ENCODE measurements at places on chromosomes 7 and 10.

GRCh38 chr10:116109481-116109880, 163.5 kb downstream of the GFRA1 start:
- no peak for DNase-seq

DNA sequence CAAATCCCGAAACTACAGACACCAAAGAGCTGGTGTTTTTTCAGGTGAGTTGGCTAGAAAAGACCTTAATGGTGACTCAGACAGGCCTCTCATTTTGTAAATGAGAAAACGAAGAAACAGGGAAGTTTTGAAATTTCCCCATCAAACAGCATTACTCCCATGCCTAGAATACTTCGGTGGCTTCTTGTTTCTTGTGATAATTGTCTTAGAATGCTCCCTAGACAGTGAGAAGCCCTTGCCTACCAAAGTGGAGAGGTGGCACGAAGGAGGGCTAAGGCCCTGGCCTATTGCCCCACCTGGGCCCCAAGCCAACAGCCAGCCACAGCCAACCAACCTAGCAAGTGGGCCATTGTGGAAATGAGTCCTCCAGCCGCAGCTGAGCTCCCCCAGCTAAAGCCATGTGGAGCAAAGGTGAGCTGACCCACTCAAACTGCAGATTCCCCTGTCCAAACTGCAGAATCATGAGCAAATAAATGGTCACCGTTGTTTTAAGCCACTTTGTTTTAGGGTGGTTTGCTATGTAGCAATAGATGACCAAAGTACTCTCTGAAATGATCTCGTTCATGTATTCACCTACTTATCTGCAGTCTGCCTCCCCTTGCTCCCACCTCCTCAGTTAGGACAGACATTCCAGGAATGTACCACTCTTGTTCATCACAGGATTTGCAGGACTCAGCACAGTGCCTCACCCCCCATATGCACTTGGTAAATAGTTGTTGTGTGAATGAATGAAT, 97.7 kb upstream of the FGFR2 start:
- DNase-seq: no peak

DNA sequence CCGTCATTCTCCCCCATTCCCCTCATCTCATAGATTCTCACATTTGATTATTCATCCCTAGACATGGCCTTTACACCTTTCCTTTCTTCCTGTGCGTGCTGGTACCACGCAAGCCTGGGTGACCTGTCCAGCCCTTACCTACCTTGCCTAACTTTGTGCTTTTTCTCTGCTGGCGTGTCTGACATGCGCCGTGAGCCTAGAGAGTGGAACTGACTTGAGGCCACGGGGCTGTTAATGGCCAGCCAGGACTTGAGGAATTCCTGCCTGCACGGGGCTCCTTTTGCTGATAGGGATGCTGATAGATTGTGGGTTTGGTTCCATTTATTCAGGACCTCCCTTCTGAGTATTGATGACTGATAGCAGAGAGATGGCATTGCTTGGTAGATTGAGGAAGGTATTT, 134.2 kb downstream of the DOCK1 start:
- no peak for DNase-seq

DNA sequence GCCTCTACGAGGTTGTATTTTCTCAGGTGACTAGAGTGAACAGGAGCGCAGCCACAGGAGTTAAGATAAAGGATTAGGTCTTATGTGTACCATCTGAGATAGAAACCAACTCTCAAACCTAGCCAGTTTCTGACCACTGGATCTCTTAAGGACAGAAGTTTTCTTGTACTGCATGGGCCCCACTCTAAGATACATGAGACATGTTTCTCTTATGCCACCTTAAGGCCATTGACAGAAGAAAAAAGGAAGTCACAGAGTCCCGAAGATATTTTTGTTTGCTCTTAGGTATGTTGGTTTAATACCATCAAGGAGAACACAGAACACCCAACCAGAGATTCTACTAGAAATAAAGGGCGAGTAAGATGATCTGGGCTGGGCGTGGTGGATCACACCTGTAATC, 335.8 kb downstream of the FRMD4A start:
- no peak for DNase-seq

GRCh38 chr10:125343118-125343925, 183.0 kb upstream of the CTBP2 start:
- DNase-seq: no peak

GRCh38 chr10:16902606-16903005, 85.4 kb upstream of the RSU1 start:
- no peak for DNase-seq

- no peak for DNase-seq
Measured at GRCh38 chr10:103727546-103727963, 127.8 kb downstream of the SH3PXD2A start.

DNA sequence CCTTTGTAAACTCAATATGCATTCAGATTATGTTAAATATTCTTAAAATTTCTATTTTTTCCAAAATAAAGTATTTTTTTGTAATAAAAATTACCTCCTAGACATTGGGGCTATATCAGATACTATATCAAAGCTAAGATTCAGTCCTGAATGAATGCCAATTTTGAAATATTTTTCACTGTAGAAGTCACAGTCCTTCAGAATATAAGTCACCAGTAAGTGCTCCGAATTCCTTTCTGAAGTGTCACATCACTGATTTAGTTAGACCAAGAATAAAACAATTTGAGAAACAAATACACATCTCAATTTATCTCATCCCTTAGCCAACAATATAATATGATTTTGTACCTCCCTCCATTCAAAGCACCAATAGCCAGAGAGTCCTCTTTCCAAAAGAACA, 33.9 kb upstream of the GSAP start:
- DNase-seq: no peak

DNA sequence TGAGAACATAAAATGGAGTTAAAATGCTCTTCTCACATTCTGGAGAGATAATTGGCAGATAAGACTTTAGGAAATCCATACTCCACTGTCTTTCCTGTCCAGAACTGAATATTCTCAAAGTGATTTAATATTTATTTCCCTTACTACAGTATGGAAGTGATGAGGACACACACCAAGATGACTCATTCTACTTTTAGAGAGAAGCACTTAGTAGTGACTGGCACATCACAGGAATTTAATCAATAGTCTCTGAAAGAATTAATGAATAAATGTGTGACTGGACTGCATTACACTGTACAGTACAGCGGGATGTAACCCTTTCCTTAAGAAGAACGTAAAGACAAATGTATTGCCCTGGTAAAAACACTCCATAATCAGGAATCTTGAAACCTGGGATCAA, 116.7 kb downstream of the SEMA3E start:
- DNase-seq: no peak

GRCh38 chr7:156592155-156592884, 48.3 kb upstream of the RNF32 start:
- DNase-seq: no peak

DNA sequence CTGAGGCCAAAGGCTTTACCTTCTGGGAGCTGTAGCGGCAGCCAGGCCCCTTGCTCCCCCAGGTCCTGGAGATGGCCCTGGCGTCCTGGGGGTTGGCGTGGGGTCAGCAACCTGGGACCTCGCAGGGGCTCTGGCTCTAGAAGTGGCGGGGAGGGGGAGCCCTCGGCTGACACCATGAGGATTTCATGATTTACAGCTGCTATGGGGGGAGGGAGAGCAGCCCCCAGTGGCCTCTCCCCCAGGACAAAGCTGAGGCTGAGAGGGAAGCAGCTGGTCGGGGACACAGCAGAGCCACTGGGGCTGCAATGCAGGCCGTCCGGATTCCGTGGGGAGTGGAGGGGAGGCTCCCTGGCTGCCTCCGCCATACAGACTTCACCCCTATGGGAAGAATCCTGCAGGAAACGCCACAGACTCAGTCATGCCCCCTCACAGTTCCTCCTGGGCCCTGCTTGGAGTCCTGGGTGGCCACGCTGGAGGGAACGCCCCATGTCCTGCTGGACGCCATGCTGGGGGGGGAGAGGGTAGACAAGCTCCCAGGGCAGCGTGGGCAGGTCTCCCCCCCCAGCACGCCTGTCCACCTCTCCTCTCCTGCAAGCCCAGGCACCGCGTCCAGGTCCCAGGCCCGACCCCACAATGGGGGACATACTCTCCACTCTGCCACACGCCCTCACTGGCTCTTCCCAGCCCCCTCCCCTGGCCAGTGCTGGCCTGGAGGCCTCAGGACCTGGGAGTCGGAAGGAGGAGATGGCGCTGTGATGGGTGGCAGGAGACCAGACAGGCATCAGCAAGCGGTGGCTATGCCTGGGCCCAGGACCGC, 243.6 kb downstream of the ELFN1 start:
- DNase-seq: no peak

GRCh38 chr10:120727001-120727400, 124.2 kb upstream of the WDR11 start:
- DNase-seq: no peak

GRCh38 chr7:44114586-44115310, 8.6 kb downstream of the POLD2 start:
- DNase-seq: no peak

GRCh38 chr7:19107356-19108146, 9.9 kb downstream of the TWIST1 start:
- DNase-seq: no peak

DNA sequence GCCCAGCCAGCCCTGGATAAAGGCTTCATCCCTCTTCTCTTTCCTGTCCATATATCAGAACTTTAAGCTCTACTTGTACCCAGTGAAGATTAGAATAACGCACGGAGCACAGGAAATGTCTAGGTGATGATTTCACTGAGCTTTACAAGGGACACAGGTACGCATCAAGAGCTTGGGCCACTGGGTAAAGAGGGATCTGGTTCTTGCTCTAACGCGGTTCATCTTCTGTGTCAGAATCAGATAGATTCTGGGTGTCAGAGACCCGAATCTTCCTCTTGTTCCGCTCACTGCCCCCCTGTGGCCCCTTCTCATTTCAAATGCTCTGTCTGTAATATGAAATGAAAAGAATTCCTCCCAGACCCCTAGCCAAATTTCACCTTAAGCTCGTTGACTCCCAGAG, 24.7 kb downstream of the IL2RA start:
- no peak for DNase-seq

DNA sequence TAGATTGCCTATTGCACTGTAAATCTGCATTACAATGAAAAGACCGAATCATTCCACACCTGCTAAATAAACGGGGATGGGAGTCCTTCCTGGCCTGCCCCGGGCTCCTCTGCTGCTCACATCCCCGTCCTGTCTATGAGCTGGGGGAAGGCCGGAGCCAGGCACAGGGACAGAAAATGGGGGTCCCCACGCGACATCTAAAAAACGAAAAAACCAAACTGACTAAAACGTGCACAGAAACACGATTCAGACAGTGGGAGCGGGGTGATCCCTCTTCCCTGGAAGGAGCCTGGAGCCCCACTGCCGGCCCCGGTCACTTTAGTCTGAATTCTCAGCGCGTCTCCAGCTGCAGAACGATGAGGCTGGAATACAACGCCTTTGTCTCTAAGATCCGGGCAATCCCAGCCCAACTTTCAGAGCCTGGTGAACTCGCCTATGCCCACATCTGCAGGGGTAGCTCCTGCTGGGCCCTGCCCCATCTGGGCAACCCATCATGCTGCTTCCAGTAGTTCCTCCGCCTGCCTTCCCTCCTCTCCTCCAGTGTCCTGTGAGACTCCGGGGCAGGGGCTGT, 78.0 kb downstream of the ADARB2 start:
- no peak for DNase-seq

DNA sequence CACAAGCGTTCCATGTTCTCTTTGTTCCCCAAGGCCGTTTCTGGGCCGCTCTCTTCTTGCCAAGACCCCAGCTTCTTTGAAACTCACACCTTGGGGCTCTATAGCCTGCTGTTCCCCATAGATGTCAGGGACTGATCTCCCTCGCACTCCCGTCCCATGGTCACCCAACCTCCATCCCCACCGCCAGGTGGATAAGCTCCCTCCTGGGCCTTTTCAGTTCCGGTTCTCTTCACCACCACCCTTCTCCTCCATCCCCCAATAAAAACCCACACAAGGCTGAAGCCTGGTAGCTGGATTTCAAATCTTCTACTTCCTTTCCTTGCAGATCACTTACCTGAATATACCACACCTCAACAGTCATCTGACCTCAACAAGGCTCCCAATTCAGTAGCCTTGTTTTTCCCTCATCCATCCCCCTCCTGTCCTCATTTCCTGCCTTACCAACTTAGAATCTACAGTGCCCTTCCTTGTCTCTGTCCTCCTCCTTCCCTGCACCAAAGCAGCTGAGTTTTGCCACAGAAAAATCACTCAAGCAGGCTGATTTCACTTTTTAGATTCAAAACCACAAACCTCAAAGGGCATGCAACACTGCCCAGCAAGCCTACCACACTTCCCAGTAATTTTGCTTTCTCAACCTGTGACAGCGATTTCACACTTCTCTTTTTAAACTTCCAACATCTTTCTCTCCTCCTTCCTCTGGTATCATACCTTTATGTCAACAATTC, 7.7 kb downstream of the SLC37A3 start:
- no peak for DNase-seq

DNA sequence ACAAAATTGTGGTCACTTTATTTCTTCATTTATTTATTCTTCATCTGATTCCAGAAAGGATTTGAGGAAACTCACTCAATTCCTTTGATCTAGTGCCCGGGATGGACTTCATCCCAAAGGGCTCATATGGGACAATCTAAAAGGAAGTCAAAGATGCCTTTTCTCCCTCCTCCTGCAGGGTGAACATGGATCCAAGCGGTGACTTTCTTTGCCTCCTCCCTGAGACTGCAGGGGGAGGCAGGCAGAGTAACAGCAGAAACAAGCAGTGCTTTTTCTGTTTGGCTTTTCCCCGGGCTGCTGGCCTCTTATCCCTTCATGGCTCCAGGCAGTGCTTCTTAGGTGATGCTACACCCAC, 10.0 kb upstream of the DNMBP start:
- no peak for DNase-seq

DNA sequence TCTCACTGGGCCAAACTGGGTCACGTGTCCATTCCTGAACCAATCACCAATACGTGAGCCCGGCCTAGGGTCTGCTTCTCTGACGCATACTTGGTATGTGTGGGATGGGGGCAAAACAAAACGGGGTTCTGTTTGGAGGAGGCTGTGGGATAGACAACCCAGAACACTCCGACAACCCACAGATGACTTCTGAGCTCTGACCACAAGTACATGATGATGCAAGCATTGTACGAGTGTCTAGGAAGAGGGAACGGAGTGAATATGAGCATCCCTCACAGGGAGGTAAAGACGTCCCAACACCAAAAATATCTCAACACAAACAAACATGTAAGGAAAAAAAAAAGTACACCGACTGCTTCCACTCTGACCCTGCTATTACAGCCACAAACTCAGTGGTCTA, 5.6 kb downstream of the DAGLB start:
- no peak for DNase-seq

DNA sequence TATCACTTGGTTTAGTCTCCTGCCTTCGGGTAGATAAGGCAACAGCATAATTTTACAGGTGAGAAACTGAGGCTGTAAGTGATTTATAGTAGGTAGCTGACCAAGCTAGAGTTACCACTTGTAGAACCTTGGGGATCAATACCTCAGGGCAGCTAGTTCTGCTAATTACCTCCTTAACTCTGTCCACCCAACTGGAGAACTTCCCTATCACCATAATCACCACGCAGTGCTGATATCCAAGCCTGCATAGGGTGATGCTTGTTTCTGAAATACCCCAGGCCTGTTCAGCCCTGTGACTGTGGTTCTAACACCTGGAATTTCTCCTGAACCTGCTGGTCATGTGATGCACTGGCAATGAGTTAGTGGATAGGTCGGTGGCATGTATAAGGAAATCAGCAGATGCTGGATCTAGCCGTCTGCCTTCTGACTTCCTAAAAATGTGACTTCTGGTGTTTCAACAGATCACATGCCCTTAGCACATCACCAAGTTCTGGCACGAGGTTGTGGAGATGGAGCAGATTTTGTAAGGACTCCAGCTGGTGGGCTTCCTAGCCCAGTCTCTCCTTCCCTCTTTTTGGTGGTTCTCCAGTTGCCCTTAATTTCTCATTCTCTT, 15.3 kb downstream of the PLAU start:
- DNase-seq: no peak

All from CMK (cell line).